ENCODE measurements at places on chromosomes 5 and 9.

GRCh38 chr9:126480813-126481212, 132.9 kb upstream of the LMX1B start:
- no peak for DNase-seq

DNA sequence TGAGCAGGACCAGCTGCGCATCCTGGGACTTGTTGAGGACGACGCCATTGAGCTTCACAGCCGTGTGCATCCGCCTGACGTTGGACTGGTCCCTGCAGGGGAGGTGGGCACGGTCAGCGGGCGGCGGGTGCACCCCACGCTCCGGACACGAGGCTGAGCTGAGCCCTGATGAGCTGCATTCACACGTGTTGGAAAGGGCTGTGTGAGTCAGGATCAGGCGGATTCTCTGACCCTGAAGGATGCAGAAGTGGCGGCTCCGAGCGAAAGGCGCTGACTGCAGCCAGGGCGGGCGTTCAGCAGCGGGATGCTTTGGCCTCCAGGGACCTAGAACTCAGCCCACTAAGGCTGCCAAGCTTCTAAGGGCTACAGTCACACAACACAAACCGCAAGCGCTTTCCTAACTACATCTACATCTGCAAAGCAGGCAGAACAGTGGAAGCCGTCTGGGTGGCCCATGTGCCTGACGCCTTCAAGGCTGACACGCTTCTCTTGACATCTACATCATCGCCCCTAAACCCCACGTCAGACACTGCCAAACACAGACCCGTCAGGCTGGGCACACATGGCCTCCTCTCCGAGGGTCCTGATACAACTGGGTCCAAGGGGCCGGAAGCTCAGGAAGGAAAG, 44.9 kb downstream of the NKD2 start:
- no peak for DNase-seq

DNA sequence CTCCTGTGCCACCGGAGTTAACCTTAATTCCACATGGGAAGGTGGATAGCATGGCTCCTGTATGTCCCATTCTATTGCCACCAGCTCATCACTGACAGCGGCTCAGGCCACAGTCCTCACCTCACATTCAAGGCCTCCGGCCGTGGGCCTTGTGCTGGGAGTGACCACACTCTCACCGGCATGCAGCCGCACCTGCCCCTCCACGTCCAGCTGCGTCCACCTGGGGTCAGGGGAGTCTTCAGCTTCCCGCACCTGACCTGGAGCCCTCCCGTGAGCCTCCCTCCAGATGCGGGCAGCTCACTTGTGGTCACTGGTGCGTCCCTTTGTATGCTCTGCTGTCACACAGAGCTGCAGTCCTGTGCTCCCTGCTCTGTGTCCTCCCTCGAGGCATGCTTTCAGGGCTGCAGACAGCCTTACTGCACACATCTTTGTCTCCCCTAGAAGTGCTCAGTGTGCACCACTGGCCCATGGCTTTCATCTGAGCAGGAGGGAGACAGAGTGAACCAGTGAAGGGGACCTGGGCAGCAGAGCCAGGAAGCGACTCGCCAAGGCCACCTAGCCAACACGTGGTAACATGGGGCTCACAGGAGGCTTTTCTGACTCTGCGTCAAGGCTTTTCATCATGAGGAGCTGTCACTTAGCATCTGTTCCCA, 210.1 kb downstream of the ERCC6L2 start:
- no peak for DNase-seq

- DNase-seq: no peak
These were observed 5.4 kb upstream of the CLK4 start for GRCh38 chr5:178632285-178632684.

DNA sequence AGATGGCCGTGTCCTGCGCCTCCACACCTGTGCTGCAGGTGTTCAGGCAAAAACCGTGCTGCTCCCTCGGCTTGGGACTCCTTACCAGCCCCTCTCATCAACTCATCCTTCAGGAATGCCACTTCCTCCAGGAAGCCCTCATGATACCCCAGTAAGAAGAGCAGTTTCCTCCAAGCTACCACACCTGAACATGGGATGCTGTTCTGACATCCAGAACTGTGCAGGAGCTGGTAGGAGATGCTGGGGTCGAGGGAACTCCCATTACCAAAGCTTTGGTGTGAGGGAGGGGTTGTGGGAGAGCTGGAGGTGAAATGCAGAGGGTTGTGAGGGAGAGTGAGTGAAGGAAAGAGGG, 18.9 kb downstream of the CARD19 start:
- no peak for DNase-seq
